ENCODE measurements at places on chromosomes 3 and 15.

GRCh38 chr3:95926904-95927501 is 887.4 kb upstream of the EPHA6 start:
- no peak for DNase-seq

DNA sequence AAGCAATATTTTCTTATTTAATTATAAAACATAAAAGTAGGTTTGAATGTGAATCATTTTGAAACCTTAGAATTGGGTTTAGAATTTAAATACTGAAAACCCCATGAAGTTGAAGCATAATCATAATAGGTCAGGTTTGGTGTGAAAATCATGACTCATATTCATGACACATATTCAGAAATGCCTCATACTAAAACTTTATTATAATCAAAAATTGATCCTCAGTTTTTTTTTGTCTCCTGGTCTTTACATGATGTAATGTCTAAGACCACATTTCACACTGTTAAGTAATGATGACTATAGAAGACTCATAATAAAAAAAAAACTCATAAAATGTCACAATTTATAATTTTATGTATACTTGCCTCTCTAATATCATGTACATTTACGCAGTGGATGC is 190.4 kb downstream of the FOXP1 start:
- no peak for DNase-seq

DNA sequence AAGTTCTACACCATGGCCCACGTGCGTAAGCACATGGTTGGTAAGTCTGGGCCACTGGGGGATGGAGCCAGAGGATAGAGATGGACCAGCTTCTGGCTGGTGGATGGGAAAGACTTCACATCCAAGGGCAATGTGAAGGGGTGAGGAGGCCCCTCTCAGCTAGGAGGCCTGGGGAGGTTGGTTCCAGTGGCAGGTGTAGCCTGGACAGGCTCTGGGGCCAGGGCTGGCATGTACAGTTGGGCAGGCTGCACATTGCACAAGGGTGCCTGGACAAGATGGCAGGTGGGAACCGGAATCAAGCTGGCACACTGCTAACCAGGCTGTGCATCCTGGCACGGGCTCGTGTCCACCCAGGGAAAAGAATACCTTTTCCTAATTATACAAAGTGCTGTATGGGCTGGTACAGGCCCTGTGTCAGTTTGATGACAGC is 8.1 kb downstream of the ZBTB47 start:
- DNase-seq = no peak

DNA sequence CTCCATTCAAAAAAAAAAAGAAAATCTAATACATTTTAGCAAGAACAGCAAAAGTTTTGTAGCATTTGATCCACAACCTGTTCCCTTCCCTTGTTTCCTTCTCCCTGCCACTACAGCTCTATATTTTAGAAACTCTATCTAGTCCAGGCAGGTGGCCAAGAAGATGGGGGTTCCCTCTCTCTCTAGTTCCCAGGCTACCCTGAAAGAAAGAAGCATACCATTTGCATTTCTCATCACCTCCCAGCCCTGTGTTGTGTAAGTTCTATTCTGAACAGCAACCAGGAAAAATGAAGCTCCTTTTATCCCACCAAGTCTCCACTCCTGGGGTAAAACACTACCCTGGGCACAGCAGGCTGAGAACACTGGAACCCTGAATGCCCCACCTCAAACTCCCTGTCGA is 100.0 kb downstream of the PCCB start:
- no peak for DNase-seq

DNA sequence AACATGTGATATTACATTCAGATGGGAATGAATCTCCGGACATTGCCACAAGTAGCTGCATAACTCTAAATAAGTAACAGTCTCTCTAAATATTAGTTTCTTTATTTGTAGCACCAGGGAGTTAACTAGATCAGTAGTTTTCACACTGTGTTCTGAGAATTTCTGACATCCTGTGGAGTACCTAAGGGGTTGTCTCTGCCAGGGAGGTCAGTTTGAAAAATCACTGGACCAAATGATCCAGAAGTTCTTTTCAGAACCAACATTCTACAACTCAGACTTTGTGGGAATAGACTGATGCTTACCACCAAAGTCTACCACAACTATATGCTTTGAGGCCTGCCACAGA is 9.0 kb upstream of the ILDR1 start:
- no peak for DNase-seq

- DNase-seq = no peak
These were observed 76.4 kb upstream of the SLC4A7 start for GRCh38 chr3:27560484-27561056.

DNA sequence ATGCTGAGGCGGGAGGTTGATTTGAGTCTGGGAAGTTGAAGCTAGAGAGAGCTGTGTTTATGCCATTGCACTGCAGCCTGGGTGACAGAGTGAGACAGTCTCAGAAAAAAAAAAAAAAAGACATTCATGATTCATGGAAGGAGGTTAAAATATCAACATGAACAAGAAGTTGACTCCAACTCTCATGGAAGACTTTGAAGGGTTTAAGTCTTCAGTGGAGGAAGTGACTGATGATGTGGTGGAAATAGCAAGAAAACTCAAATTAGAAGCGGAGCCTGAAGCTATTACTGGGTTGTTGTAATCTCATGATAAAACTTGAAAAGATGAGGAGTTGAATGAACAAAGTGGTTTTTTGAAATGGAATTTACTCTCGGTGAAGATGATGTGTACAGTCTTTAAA is 491.8 kb downstream of the SQOR start:
- no peak for DNase-seq

DNA sequence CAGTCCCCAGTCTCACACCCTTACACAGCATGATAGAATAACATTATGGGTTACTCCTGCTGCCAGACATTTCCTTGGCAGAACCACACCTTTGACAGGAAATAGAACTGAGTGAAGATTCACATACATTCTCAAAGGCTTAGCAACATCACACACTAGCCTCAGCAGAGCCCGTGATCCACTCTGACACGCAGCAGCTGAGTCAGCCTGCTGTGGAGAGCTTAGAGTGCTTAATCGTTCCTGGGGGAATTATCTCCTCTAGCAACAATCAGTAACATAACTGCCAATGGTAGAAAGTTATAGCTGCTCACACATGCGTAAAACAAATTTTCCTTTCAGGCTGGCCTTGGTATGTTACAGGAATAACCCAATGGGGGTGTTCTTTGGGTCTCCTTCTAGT is 382.1 kb downstream of the GAP43 start:
- DNase-seq = no peak

DNA sequence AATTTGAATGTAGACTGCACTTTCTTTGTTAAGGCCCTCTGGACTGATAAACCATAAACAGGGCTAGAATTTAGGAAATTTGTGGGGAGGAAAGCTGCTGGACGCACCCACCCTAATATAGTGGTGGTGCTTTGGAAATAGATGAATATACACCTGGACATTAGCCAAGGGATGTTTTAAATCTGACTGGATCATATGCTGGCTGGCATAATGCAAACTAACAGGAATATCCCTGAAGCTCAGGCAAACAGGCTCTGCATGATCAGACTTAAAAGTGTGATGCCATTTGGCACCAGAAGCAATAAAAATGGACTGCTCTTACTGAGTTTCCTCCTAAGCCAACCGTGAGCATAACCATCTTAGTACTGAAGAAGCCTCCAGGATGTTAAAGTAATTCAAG is 465.8 kb upstream of the ROBO1 start:
- DNase-seq = no peak

DNA sequence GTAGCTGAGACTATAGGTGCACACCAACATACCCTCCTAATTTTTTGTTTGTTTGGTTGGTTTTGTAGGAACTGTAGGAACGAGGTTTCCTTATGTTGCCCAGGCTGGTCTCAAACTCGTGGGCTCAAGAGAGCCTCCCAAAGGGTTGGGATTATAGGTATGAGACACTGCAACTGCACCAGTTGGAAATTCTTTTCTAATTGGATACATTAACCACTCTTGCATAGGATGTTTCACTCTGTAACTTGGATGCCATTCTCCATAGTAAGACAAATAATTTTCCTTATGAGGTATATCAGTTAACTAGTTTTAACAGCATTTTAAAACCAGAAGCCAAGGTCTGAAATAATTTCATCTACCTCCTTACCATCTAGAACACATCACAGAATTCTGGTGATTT is 6.7 kb upstream of the ALCAM start:
- no peak for DNase-seq

GRCh38 chr3:69126999-69127398 is 4.6 kb upstream of the LMOD3 start:
- DNase-seq = no peak

DNA sequence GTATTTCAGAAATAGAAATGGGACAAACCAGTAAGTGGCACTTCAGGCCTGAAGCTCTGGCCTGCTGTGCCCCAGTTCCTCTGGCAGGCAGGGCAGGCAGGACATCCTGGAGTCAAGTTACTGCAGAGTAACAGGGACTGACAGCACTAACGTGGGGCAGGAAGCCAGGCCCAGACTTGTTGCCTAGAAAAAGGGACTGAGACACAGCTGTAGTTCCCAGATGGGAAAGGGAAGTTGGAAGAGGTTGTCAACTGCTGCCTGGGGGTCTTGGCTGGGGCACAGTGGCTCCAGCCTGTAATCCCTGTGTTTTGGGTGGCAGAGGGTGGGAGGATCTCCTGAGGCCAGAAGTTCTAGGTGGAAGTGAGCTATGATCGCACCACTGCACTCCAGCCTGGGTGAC is 171.9 kb downstream of the FMN1 start:
- no peak for DNase-seq

DNA sequence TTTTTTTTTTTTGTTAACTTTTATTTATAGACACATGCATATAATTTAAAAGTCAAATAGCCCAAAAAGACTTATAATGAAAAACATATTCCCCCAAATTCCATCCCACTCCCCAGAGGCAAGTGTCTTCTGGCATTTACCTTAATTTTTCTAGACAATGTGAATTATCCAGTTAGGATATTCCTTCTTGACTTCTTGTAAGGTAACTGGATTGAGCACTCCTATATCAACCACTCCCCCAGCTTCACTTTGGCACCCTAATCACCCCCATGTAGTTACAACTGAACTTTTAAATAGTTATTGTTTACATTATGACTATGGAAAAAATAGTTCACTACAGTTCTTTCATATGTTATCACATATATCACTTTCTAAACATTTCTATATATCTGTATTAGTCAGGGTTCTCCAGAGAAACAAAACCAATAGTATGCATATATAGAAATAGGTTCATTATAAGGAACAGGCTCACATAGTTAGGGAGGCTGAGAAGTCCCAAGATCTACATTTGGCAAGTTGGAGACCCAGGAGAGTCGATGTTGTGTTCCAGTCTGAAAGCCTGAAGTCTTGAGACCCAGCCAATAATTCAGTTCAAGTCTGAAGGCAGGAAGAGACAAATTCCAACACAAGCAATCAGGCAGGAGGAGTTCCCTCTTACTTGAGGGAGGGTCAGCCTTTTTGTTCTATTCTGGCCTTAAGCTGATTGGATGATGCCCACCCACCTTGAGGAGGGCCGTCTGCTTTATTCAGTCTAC is 175.8 kb downstream of the THSD4 start:
- DNase-seq = no peak

- DNase-seq = no peak
These were observed 82.2 kb downstream of the PLXNA1 start for GRCh38 chr3:127065138-127065427.

DNA sequence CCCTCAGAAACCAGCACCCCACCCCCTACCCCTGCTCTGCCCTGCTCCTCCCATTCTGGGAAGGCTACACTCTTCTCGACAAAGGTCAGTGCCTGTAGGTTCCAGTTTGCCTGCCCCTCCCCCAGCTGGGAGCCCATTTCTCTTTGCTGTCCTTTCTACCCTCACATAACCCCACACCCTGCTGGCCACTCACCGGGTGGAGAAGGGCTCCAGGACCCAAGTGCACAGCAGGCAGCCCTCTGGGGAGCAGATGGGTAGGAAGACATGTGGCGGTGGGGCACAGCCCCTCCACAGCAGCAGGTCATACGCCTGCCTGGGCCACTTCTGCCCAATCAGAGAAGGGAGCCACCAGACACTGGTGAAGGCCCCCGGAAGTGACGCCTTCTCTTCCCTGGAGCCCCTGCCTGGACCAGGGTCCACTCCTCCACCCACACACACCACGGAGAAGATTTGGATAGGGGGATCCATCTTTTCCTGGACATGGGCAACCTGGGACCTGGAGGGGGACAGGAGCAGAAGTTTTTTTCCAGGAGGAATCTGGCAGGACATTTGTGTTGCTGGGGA is at the start of gene THPO:
THPO (minus strand) TSS at position 326 of the 564 bp plus-strand sequence. CDS start 1,948 bp downstream, outside the sequence.
- no peak for DNase-seq

- DNase-seq = no peak
These were observed 553.1 kb downstream of the FGF12 start for GRCh38 chr3:192174283-192174682.

- DNase-seq = no peak
These were observed 42.5 kb downstream of the SETD2 start for GRCh38 chr3:47121409-47121808.

- DNase-seq = no peak
These were observed 16.3 kb downstream of the CSPG4 start for GRCh38 chr15:75696311-75696720.

DNA sequence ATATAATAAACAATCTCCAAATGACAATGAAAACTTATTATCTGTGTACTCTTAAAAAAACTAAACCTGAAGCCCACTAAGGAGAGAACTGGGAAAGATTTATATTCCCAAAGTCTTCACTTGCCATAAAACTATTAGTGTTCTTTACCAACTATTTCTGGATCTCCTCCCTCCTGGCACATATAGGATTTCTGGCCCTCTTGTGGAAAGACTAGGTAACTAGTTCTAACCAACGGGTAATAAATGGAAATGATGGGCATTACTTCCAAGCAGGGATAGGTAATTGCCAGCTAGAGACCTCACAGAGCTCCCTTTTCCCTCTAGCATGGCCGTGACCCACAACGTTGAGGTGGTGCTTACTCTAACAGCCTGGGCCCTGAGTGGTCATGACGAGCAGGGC is 110.1 kb downstream of the DNAH12 start:
- DNase-seq = no peak

GRCh38 chr15:68791431-68792283 is 29.0 kb downstream of the ANP32A start:
- DNase-seq = peak; percentile 34

DNA sequence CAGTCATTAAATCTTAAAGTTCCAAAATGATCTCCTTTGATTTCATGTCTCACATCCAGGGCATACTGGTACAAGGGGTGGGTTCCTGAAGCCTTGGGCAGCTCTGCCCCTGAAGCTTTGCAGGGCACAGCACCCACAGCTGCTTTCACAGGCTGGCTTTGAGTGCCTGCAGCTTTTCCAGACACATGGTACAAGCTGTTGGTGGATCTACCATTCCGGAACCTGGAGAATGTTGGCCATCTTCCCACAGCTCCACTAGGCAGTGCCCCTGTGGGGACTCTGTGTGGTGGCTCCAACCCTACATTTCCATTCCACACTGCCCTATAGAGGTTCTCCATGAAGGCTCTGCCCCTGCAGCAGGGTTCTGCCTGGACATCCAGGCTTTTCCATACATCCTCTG is 211.1 kb upstream of the THBS1 start:
- no peak for DNase-seq

- DNase-seq = no peak
These were observed 128.6 kb downstream of the DCLK3 start for GRCh38 chr3:36635731-36636130.

- DNase-seq = no peak
These were observed 69.8 kb upstream of the WNT5A start for GRCh38 chr3:55556619-55557537.

GRCh38 chr15:47691882-47692281 is 25.4 kb upstream of the SEMA6D start:
- no peak for DNase-seq

- no peak for DNase-seq
These were observed 179.1 kb downstream of the SLC9A9 start for GRCh38 chr3:143668924-143669790.
